ENCODE measurements at places on chromosomes 3 and 15.

- H3K4me1 ChIP-seq: peaks cover 29% of the 10 kb centered on the region
- peaks cover 6% of the 10 kb centered on the region for H3K36me3 ChIP-seq
- H3K27me3 ChIP-seq: no peaks in the 10 kb centered on the region
- H3K4me3 ChIP-seq: no peak overlapping the region
- no peak for DNase-seq
These were observed 2.7 kb downstream of the BNIP2 start for GRCh38 chr15:59686389-59686788.

DNA sequence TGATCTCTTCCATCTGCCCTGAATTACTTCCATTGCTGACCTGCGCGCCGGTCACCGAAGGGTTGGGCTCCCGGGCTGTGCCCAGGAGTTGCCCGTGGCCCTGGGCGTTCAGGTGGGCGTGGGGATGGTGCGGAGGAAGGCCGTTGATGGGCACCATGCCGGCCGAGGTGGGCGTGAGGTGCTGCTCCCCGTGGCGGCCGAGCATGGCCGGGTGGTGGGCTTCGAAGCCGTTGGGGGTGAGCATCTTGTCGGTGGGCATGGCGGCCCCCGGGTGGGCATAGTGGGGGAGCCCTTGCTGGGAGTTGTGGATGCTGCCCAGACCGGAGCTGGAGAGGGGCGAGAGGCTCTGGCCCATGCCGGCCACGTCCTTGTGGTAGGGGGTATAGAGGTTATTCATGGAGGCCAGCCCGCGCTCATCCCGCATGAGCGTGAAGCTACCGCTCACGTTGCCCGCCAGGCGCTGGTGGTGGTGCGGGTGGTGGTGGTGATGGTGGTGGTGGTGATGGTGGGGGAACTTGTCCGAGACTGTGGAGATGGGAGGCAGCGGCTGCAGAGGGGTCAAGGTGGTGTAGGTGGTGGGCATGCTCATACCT lies 1.0 kb downstream of the ONECUT1 start:
- H3K4me1 ChIP-seq: peaks cover 39% of the 10 kb centered on the region
- no peak overlapping the region for H3K27ac ChIP-seq
- no peaks in the 10 kb centered on the region for H3K36me3 ChIP-seq
- peak overlapping the region; percentile 55 for H3K4me3 ChIP-seq
- no peak for DNase-seq

- H3K27me3 ChIP-seq: no peaks in the 10 kb centered on the region
- H3K27ac ChIP-seq: no peak overlapping the region
- no peak for DNase-seq
- H3K36me3 ChIP-seq: no peaks in the 10 kb centered on the region
- H3K4me3 ChIP-seq: no peak overlapping the region
These were observed 30.8 kb downstream of the CHCHD4 start for GRCh38 chr3:14093831-14094230.

DNA sequence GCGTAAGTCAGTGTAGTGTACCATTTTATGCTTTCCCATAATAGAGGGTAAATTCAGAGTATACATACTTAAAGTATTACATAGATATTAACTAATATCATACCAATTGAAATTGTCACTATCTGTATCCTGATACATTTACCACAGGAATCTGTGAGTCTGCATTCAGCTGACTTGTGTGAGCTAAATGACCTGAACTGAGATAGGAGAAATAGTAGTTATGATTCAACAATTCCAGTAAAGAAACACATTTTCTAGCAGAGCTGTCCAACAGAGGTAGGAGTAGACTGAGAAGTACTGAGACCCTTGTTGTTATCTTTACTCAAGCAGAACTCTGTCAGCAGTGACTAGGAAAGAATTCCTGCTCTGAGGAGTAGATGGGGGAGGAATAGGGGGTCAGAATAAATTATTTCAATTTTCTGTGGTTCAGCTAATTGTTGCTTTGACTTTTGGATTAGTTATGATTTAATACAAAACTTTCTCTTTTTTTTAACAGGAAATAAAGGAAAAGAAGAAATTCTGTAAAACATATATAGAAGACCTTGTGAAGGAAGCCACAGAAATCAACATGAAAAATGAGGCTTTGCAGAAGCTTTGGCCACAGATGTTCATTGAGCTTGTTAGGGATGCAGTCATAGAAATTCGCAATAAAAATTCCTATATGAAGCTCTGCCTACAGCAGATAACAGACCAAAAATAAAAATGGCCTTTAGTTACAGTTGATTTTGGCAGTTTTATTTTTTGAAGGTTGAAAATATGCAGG lies 66.2 kb upstream of the THSD4 start:
- no peak overlapping the region for H3K4me3 ChIP-seq
- no peak overlapping the region for H3K27ac ChIP-seq
- DNase-seq: no peak
- no peaks in the 10 kb centered on the region for H3K27me3 ChIP-seq
- no peaks in the 10 kb centered on the region for H3K4me1 ChIP-seq

- no peak for DNase-seq
- no peaks in the 10 kb centered on the region for H3K4me1 ChIP-seq
- no peaks in the 10 kb centered on the region for H3K36me3 ChIP-seq
- no peaks in the 10 kb centered on the region for H3K27me3 ChIP-seq
These were observed 8.9 kb upstream of the LRRK1 start for GRCh38 chr15:100909989-100910955.

- H3K27ac ChIP-seq: no peak overlapping the region
- no peaks in the 10 kb centered on the region for H3K4me1 ChIP-seq
- H3K27me3 ChIP-seq: no peaks in the 10 kb centered on the region
- DNase-seq: no peak
- no peak overlapping the region for H3K4me3 ChIP-seq
These were observed 10.5 kb downstream of the ANPEP start for GRCh38 chr15:89803941-89804800.

DNA sequence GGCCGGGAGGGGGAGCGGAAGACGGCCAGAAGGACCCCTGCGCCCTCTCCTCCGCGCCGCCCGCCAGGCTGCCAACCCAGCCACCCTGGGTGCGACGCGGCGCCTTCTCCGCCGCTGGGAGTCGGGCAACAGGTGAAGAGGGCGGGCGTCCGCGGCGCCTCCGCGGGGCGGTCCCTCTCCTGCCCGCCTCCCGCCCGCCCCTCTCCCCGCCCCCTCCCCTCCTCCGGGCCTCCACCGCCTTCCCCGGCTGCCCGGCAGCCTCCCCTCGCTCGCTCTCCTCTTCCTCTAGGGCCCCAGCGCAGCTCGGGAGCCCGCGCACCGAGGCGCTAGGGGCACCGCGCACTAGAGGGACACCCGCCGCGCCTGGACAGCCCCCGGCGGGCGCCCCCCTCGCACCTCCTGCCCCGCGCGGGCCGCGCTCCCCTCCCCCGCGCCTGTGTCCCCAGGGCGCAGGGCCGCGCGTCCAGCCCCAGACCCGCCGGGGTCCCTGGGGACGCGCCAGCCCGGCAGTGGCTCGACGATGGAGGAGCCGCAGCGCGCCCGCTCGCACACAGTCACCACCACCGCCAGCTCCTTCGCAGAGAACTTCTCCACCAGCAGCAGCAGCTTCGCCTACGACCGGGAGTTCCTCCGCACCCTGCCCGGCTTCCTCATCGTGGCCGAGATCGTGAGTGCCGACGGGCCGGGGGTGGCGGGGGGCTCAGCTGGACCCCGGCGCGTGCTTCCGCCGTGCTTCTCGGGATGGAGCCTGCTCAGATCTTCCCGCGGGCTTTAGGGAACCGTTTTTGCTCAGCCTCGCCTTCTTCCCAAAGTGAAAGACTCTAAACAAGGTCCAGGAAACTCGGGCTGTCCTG lies at the start of gene CMTM8:
CMTM8 (plus strand) TSS at position 228 of the 854 bp plus-strand sequence; CDS start at position 521, 293 bp downstream.
- peak; percentile 49 for DNase-seq
- no peaks in the 10 kb centered on the region for H3K36me3 ChIP-seq
- no peaks in the 10 kb centered on the region for H3K27me3 ChIP-seq
- H3K4me3 ChIP-seq: peak within 1 kb of the TSS; percentile 97
- peak within 1 kb of the TSS; percentile 46 for H3K27ac ChIP-seq
- peaks cover 12% of the 10 kb centered on the region for H3K4me1 ChIP-seq

DNA sequence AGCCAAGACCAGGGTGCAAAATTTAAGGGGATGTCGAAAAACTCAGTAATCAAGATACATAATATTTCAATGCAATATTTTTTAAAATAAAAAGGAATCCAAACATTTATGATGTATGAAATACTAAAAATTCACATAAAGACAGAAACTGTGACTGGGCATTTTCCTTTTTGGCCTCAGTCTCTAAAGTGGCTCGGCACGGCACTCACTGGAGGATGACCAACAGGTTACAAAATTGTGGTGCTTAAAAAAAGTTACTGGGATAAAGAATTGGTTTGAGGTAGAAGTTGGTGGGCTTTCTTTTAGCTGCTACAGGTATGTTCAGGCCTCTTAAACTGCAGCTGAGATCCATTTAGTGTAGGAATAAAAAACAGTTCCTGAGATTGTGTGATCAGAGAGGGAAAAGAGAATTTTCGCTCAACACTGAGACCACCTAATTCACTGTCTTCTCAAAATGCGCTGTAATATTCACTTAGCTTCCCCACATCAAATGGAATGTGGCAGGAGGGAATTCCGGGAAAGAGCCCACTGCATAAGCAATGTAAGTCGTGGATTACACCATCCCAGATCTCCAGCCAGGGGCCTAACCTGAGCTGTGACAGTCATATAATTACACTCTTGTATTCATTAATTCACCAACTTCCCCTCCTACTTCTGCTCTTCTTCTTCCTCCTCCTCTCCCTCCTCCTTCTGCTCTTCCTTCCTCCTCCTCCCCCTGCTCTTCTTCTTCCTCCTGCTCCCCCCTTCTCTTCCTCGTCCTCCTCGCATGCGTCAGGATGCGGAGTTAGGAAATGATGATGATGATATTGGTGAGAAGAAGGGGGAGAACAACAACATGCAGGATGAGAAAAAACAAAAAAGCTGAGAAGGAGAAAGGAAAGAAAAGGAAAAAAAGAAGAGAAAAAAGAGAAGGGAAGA lies 45.9 kb downstream of the HES1 start:
- H3K4me3 ChIP-seq: no peak overlapping the region
- no peaks in the 10 kb centered on the region for H3K27me3 ChIP-seq
- H3K4me1 ChIP-seq: no peaks in the 10 kb centered on the region

DNA sequence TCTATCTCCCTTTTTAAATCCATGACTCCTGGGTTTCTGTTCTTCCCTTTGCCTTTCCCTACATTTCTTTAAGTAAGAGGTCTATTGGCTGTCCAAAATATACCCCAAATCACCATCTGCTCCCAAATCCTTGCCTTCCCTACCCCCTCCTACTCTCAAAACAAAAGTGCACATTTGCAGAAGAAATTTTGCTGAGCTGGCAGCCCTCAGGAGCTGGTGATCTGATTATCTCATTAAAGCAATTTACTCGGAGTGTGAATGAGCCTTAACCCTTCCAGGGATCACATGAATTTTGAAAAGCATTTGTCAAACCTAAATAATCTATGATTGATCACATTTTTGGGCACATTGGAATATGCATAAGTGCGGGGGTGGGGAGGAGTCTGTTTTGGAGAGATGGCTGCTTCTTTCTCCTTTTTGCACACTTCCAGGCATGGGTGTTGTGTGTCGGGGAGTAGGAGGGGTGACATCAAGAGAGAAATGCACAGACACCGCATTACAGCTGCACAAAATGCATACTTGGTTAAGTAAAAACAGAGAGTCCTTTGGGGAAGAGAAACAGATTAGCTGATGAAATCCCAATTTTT lies 892.6 kb downstream of the TUSC7 start:
- no peaks in the 10 kb centered on the region for H3K27me3 ChIP-seq
- no peak overlapping the region for H3K27ac ChIP-seq
- no peaks in the 10 kb centered on the region for H3K4me1 ChIP-seq
- H3K4me3 ChIP-seq: no peak overlapping the region
- no peaks in the 10 kb centered on the region for H3K36me3 ChIP-seq

- H3K27me3 ChIP-seq: no peaks in the 10 kb centered on the region
- no peak overlapping the region for H3K4me3 ChIP-seq
- H3K4me1 ChIP-seq: no peaks in the 10 kb centered on the region
These were observed 28.9 kb downstream of the IDH3A start for GRCh38 chr15:78178064-78178463.

DNA sequence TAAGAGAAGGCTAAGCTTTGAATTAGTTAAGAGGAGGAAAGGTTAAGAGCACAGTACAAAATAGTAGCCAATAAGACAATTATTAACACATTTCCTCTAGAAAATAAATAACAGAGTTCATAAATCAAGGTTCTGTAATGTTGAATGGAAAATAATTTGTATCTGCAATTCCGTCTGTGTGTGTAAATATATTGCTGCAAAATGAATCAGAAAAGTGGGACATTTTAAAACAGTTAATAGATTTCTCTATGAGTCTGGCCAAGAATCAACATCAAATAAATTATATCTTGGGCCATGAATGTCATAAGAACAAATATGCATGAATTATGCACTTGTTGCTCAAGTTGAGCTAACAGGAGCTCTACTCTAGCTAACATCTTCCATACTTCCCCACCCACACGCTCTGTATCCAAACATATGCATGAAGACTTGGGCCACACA lies 14.2 kb upstream of the SUCNR1 start:
- no peaks in the 10 kb centered on the region for H3K36me3 ChIP-seq
- no peaks in the 10 kb centered on the region for H3K27me3 ChIP-seq
- H3K4me3 ChIP-seq: no peak overlapping the region
- H3K4me1 ChIP-seq: no peaks in the 10 kb centered on the region
- H3K27ac ChIP-seq: no peak overlapping the region
- DNase-seq: no peak

GRCh38 chr3:194481525-194482195 lies 5.1 kb downstream of the ATP13A3 start:
- H3K4me1 ChIP-seq: peaks cover 4% of the 10 kb centered on the region
- no peak overlapping the region for H3K4me3 ChIP-seq
- H3K27me3 ChIP-seq: no peaks in the 10 kb centered on the region
- no peak overlapping the region for H3K27ac ChIP-seq

DNA sequence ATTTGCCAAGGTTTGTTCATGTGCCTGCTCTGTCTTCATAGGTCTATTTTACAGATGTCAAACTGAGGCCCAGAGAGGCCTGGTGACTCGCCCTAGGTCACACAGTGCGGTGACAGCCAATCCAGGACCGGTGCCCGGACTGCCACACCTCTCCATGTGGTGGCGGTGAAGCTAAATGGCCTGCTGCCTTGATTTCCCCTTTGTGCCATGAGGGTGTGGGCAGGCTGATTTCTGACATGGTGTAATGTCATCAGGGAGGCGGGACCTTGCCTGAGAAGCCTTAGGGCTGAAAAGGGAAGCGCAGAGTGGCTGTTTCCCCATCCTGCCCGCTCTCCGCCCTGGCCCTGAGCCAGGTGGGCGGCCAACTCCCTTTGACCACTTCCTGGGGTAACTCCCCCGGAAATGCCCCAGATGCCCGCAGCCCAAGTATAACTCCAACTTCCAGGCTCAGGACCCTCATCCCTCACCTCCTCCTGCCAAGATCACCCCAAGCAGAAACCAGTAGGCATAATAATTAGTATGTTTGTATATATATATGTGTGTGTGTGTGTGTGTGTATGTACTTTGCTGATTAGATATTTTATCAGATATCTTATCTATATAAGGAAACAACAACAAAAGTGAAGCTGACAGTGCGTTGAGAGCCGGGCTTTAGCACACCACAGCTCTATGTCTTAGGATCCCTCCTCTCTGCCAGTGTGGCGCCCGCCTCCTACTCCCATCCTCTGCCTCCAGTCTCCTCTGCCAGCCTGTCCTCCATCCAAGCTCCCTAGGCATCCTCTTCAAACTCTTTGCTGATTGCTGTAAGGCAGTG lies 63.9 kb downstream of the IQSEC1 start:
- peaks cover 100% of the 10 kb centered on the region for H3K4me1 ChIP-seq
- peaks cover 4% of the 10 kb centered on the region for H3K36me3 ChIP-seq
- no peaks in the 10 kb centered on the region for H3K27me3 ChIP-seq
- peak overlapping the region; percentile 95 for H3K27ac ChIP-seq
- H3K4me3 ChIP-seq: peak overlapping the region; percentile 22

All from effector memory CD4-positive, alpha-beta T cell (primary cell).